ENCODE measurements at places on chromosomes 1 and 21.

- no peak for DNase-seq
These were observed 186.6 kb downstream of the GRIK3 start for GRCh38 chr1:36847761-36848160.

GRCh38 chr1:243364866-243365265 lies 109.0 kb downstream of the SDCCAG8 start:
- no peak for DNase-seq

DNA sequence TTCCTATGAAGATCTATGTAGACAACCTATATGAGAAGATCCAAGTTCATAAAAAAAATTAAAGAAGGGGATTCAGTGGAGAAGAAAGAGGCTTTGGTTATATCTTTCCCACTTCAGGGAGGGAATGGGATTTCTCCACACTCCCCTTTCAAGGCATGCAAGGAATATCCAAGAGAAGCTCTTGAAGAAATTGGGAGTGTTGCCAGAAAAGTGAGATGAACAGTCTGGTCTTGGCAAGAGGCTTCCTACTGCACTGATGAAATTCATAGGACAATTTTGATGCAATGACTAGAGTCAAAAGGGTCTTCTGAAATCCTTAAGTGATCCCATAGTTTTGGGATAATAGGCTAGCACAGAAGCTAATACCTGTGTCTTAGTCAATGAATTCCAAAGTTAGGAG lies 153.0 kb downstream of the KCTD3 start:
- no peak for DNase-seq

GRCh38 chr1:115343200-115343737 lies 5.2 kb upstream of the NGF start:
- no peak for DNase-seq

DNA sequence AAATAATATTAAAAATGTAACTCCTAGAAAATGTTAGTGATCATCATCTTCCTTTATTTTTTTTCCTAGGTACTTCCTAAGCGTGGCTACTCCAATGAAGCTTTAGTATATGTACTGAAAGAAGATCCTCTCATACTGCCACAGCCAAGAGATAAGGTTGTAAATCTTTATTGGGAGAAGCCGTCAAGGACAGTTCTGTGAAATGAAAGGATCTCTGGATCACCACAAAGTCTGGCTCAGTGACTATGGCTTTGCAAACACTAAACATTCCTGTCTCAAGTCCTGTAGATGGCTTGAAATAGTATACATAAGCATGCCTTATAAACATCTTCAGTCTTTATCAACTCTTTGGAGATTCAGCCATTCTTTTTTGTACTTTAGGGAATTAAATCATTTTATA lies 61.2 kb upstream of the DPH5 start:
- DNase-seq = no peak

GRCh38 chr1:155608888-155609225 lies 1.2 kb upstream of the MSTO1 start:
- DNase-seq = no peak

GRCh38 chr1:19651141-19651737 lies 7.1 kb downstream of the NBL1 start:
- no peak for DNase-seq

GRCh38 chr1:192284927-192285326 lies 31.9 kb upstream of the RGS21 start:
- DNase-seq = no peak

- no peak for DNase-seq
These were observed 114.2 kb upstream of the ATP1A1 start for GRCh38 chr1:116258668-116259419.

- DNase-seq = no peak
These were observed 140.9 kb downstream of the KCNT2 start for GRCh38 chr1:196467230-196467925.

DNA sequence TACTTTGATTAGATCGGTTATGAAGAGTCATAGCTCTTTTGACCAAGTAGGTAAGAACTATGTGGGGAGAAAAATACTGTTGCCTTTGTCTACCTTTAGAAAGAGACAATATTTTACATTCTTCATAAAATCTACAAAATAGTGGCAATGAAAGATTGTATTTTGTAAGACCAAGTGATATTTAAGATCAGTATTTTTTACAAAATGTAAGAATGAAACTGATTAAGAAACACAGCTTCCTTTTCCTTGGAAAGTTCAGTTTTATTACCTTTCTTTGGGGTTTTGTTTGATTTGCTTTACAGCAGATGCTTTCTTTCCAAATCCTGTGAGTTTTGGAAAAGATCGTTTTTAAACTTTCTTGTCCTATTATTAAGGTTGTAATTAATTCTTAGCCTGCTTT lies 69.8 kb downstream of the SLC35A3 start:
- no peak for DNase-seq

DNA sequence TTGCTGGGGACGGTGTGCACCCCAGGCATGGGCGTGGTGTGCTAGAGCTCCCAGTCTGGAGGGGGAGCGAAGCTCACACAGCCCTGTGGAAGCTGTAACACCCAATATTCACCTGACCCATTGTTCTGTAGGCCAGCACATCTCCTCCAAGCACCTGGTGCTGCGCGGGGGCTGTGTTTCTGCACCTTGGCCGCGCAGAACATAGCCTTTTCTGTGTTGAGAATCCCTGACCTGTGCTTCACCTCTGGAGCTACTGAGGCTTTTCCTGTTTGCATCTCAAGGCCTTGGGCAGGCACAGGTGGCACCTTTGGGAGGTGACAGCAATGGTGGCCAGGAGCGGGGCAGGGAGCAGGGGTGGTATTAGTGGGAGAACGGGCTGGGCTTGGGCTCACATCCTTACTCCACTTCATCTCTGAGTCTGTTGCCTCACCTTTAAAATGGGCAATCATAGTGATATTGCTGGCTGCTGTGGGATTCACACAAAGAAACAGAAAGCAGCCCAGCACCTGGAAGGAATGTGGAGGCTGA lies 343.9 kb upstream of the AJAP1 start:
- no peak for DNase-seq

- no peak for DNase-seq
These were observed 2.3 kb downstream of the IL6R start for GRCh38 chr1:154407198-154408091.

- DNase-seq = peak; percentile 47
These were observed 36.0 kb downstream of the NUAK2 start for GRCh38 chr1:205285381-205286101.

GRCh38 chr1:11285883-11286734 lies 13.1 kb downstream of the UBIAD1 start:
- DNase-seq = no peak

All from T-helper 2 cell (primary cell).